Cerebellum (tissue), 4 donors: ENCODE measurements at places on chromosomes 1 and 21. TPM values are rescaled to one million over a fixed set of nuclear protein-coding genes. Genes with fewer than 3 reads are reported as not detected.
A peak's percentile ranks its signal among the peaks of the same experiment; 100 is the strongest.

- DNase-seq, result no peak
These were observed 608 bp upstream of the MX2 start for GRCh38 chr21:41361053-41361785.

DNA sequence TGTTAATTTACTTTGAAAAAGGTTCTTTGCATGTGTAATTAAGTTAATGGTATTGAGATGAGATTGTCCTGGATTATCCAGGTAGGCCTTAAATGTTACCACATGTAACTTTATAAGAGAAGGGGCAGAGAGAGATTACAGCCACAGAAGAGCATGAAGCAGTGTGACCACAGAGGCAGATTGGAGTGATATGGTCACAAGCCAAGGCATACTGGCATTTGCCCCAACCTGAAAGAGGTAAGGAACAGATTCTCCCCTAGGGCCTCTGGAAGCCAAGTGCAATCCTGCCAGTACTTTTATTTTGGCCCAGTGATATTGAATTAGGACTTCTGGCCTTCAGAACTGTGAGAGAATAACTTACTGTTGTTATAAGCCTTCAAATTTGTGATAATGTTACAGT is 23.0 kb downstream of the RNF2 start:
- DNase-seq, result peak; percentile 10

DNA sequence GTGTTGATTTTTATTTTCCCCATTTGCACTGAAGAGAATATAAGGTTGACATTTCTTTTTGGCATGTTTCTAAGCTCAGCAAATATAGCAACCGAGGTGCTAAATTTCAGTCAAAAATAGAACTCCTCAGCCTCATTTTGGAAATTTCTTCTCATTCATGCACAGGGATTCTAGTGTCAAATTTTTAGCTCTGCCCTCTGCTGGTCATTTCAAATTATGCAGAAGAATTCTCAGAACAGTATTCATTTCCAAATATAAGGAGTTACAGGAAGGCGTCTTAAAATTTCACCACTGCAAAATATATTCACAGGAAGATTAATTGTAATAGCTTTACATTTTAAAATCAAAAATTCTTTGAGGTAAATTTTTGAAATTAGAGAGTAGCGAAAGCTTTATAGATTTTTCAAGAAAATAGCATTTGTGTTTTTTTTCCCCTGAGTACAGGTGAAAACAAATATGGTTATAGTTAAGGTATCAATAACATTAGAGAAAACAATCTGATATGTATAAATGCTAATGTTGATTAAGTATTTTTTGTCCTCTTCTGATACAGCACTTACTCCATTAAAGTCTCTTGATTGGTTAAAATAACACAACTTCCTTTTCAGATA is 57.9 kb downstream of the FMN2 start:
- DNase-seq, result peak; percentile 62

Gene FALEC
- total RNA-seq, result 2.2 TPM

GRCh38 chr1:228373681-228374571 is 32.7 kb downstream of the TRIM11 start:
- DNase-seq, result no peak

DNA sequence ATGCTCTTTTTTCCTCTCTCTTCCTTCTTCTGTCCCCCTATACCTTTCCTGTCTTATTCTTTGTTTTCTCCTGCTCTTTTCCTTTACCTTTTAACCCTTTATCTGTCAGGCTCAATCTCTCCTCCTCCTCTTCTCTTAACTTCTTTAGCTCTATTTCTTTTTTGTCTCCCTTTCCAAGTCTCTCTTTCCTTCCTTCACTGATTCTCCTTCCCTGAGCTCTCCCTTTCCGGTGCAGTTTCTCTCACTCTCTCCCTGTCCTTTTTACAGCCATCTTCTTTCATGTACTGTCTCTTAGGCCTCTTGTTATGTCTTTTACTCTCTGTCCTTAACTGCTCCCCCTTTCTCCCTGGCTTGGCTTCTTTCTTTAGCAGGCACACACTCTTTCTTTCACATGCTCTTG is 12.0 kb downstream of the SLC30A7 start:
- DNase-seq, result no peak

Gene USP21
- total RNA-seq, result 15.5 TPM

GRCh38 chr1:113876176-113876575 is 4.7 kb upstream of the PTPN22 start:
- no peak for DNase-seq

DNA sequence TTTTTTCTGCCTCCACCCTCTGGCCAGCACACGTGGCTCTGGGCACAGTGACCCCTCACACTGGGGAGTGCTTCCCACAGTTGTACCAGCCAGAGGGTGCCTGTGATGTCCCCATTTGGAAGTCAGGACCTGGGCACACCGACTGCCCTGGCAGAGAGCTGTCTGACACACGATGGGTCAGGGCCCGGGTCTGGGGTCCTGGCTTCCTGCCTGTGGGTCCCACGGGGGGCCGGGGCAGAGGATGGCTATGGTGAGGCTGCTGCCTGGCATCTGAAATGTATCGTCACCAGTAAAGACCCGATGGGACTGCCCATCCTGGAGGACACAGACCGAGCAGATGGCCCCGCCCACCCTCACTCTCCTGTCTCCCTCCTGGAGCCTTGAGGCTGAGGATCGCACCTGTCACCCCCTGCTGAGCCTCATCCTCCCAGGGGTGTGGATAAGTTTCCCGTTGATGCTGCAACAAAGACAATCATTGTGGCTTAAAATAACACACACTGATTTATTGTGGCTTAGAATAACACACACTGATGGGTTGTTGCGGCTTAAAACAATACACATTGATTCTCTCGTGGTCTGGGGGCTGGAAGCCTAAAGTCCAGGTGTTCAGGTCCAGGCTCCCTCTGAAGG is 88.8 kb upstream of the TTC34 start:
- no peak for DNase-seq

GRCh38 chr1:89953929-89954328 is 41.0 kb upstream of the ZNF326 start:
- no peak for DNase-seq

- peak; percentile 58 for DNase-seq
These were observed 5.7 kb upstream of the PLPP3 start for GRCh38 chr1:56584910-56585528.

DNA sequence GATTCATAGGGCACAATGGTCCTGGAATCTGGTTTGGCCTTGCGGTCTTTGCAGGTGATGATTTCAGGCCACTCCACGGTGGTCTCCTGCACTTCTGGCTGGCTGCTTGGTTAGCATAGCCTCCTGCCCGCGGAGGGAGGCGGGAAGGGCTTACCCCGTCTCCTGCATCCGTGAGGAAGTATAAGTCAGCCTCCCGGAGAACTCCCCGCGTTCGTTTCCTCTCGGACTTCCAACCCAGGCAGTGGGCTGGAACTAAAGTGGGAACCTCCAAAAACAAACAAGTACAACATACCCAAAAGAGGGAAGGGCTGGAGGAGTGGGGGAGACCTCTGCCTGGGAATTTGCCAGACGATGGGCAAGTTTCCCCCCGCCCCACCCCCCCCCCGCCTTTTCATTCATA is 939 bp upstream of the CCN1 start:
- DNase-seq, result no peak

Gene KPRP
- not detected for total RNA-seq

Gene LRRC53
- total RNA-seq, result 0.27 TPM
